Skin of body (tissue), 3 donors: ENCODE measurements at places on chromosomes 4 and X.

DNA sequence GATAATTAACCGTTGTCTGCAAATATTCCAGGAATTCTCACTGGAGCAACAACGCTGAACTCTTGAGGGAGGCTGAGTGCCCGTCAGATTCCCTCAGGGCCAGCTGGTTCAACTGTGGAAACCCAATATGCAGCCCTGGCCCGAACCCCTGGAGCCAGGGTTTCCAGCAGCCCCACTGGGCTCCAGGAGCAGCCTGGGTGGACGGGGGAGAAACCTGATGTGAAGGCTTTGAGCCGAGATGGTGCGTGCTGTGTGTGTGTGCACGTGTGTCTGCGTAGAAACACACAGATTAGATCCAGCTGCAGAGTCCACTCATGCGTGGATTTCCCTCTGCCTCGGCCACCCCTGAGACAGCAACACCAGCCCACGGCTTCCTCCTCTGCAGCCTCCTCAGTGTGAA, 19.4 kb upstream of the SLC25A6 start:
- DNase-seq = no peak

- DNase-seq = no peak
These were observed 12.4 kb downstream of the CLOCK start for GRCh38 chr4:55534306-55534705.

GRCh38 chrX:9878146-9878820, 88.9 kb upstream of the CLDN34 start:
- no peak for DNase-seq

- no peak for DNase-seq
These were observed 161.5 kb downstream of the SOX3 start for GRCh38 chrX:140343226-140343868.

GRCh38 chrX:140177821-140178220, 212.5 kb upstream of the CXorf66 start:
- DNase-seq = no peak

DNA sequence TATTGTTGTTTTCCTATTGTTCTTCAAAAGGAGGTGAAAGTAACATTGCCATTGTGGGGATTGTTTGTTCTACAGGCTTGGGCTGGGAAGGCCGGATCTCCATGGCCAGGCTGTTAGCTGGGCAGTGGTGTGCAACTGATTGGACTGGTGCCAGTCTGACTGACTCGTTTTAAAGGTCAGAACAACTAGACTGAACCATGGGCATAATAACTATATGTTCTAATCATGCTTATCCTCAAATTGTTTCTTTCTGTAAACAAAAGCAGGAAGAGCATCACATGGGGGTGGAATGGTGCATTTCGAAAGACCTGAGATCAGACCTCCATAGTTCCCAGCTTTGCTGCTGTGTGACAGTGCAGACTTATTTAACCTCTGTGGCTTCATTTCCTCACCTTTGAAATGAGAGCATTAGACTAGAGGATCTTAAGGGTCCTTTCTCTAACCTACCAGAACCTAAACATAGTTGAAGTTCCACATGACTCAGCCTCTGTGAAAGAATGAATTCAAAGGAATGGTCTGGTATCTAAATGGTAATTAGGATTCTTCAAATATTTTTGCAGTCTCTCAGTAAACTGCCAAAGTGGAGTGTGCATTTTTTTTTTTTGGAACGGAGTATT, 66.7 kb upstream of the PGRMC2 start:
- DNase-seq = no peak

DNA sequence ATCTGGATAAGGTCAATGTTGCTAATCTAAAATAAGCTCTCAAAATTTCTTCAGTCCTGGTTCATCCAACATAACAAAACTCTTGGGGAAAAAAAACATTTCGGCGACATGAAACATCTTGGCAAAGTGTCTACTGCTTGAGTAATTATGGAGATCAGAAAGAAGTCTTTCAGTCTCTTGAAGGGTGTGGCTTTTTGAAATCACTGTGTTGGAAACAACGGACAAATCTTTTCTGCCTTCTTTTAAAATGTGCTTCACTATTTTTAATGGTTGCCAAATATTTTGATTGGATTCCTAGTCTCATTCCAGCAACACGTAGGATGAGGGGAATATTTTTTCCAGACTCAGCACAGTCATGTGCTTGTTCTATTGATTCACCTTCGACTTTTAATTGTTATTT, 138.6 kb downstream of the KLHL8 start:
- no peak for DNase-seq

DNA sequence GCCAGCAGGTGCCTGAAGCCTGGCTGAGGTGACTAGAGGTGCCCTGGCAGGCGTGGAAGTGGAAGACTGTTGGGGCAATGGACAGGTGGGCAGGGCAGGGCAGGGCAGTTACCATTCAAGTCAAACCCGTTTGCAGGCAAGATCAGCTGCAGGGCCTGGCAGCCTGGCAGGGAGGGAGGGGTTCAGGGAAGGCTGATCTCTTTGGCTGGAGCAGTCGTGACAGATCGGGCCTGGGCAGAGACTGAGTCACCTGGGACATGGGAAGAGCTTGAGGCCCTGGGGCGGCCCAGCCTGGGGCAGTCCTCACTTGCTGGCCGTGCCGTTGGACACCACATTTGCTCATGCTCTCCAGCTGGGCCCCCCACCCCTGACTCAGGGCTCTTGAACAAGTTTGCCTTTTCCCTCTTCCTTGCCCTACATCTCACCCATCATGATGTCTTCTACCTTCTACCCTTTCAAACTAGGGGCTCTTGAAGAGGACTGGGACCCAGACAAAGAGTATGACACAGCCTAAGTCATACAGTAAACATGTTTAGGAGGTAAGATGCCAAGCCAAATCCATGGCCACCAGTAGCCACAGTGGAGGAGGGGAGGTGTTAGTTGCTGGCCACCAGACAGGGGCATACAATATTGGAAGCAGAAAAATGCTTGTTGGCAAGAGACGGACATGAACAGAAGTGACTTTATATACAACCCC, 2.0 kb upstream of the ZNF185 start:
- DNase-seq = no peak

DNA sequence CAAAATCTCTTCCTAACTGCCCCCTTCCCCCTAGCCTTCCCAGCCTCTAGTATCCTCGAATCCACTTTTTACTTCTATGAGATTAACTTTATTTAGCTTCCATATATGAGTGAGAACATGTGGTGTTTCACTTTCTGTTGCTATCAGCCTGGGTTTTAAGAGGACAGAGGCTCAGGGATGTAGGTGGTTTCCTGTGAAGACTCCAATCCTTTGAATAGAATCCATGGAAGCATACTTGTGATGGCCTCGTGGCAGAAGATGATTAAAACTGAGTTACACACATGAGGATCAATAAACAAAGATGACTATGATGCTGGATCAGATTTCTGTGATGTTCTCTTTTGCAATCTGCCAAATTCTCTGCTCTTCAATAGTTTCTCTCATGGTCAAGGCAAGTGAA, 29.8 kb downstream of the CD99L2 start:
- DNase-seq = no peak

- no peak for DNase-seq
These were observed 407.5 kb downstream of the GALNTL6 start for GRCh38 chr4:172220679-172221078.

- no peak for DNase-seq
These were observed 25.4 kb downstream of the TMSB4X start for GRCh38 chrX:13000301-13000811.

GRCh38 chrX:9340598-9341290, 124.1 kb upstream of the TBL1X start:
- no peak for DNase-seq

DNA sequence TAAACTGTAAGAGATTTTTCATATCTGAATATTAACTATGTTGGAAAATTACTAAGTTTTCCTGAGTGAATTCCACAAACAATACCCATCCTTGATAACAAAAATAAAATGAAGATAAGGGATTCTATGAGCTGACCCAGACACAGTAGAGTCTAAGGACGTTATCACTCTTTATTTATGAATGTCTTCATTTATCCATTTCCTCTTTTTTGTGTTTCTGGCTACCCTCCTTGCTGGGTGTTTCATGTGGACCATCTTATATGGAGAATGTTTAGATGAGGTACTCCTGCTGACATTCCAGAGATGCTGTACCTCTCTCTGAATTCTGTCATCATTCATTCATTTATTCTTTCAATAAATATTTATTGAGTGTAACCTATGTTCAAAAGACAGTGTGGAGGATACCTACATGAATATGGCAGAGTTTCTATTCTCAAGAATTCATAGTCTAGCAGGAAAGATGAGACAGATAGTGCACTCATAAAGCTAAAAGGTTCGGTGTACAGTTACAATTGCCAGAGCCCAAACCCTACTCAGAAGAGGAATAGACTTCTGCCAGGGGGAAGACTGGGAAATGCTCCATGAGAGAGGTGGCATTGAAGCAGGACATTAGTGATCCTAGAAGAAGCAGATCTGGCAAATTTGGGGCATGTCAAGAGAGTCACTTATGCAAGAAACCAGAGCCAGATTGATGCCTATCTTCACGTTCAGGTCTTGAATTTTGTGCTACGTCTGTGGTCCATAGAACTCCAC, 195.8 kb downstream of the MAML3 start:
- no peak for DNase-seq

GRCh38 chr4:142509881-142510280, 336.2 kb downstream of the INPP4B start:
- DNase-seq = no peak
